ENCODE measurements at places on chromosomes 1 and 21.

DNA sequence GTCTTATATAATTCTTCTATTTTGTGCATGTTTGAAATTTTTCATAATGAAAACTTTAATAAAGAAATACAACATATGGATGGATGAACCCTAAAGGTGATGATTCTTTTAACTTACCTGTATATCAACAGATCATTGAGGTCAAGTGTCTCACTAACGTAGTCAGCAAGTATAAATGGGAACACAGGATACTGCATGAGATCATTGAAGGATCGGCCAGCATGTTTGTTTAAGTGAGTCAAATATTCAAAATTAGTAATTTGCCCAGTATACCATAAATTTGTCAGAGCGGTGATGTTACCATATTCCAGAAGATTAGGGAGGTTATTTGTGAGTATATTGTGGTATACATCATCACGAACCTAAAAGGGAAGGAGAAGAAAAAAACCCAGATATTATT, 71.0 kb upstream of the GNG4 start:
- no peak for DNase-seq

DNA sequence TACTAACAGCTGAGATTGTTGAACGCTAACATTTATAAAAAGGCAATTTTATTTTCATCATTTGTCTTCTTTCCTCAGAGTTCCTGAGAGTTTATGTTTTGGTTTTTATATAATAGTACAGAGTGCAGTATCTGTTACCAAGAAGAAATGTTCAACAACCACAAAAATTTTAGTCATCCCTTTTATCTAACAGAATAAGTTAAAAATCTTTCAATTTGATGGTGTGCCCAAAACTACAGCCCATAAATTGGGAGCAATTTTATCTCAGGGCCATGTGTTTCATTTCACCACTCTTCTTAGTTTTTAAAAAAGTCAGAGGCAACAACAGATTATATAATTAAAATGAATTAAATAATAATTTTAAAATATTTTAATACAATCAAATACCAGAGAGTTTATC, 37.1 kb downstream of the NEXN start:
- no peak for DNase-seq

- no peak for DNase-seq
Observed at GRCh38 chr1:91754348-91754747, 131.6 kb downstream of the TGFBR3 start.

- DNase-seq = no peak
Observed at GRCh38 chr1:98981917-98982513, 22.6 kb downstream of the PLPPR5 start.

- no peak for DNase-seq
Observed at GRCh38 chr1:205287076-205287475, 34.5 kb downstream of the NUAK2 start.

DNA sequence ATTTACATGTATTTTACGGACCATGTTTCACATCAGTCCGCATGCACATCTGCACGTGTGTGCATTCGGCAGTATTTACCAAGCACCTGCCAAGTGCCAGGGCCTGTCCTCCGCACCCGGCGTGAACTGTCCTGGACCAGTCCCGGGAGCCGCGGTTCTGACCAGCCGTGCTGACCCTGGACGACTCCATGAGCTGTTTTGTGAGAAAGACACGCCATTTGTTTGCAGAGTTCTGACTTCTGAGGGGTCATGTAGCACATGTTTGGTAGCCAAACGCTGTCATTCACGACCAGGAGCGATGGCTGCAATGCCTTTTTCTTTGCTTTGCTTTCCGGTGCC, 3.3 kb upstream of the OLIG2 start:
- DNase-seq = no peak

GRCh38 chr1:30904191-30904961, 4.2 kb downstream of the SDC3 start:
- no peak for DNase-seq

DNA sequence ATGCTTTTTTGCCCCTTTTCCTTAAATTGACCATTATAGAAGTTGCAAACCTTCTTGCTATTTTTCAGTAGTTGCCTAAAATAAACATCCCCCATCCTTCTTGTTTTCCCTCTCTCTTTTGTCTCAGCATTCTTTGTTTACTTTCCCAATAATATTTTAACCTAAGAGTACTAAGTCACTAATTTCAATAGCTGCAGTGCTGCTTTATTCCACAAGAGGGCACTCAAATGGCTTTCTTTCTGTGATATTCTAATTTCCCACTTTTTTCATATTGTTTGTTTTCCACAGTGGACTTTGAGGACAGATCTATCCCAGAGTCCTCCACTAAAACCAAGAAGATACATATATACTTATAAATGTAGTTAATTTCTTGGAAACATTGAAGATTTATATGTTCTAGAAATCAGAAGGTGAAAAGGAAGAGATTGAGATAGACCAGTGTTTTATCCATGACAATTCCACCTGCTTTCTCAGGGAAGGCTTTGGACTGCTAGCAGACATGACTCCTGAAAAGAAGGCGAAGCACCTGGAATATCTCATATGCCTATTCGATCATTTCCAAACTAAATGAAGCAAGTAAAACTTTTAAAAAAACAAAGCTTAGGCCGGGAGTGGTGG, 104.8 kb upstream of the GRIK1 start:
- peak; percentile 19 for DNase-seq

- DNase-seq = no peak
Observed at GRCh38 chr1:86750076-86750475, 45.7 kb downstream of the SH3GLB1 start.

DNA sequence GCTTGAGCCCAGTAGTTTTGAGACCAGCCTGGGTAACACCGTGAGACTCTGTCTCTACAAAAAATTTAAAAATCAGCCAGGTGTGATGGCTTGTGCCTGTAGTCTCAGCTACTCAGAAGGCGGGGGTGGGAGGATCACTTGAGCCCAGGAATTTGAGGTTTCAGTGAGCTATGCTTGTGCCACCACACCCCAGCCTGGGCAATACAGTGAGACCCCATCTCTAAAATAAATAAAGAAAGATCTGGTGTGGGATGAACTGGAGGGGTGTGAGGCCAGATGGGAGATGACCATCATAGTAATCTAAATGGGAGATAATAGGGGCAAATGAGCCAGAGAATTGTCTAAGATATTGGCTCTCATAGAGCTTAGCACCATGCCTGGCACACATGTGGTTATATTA, 60.1 kb upstream of the TRABD2B start:
- DNase-seq = no peak

- DNase-seq = no peak
Observed at GRCh38 chr1:158323866-158324265, 7.5 kb downstream of the CD1B start.

- DNase-seq = no peak
Observed at GRCh38 chr1:28365864-28366263, 3.7 kb upstream of the PHACTR4 start.

DNA sequence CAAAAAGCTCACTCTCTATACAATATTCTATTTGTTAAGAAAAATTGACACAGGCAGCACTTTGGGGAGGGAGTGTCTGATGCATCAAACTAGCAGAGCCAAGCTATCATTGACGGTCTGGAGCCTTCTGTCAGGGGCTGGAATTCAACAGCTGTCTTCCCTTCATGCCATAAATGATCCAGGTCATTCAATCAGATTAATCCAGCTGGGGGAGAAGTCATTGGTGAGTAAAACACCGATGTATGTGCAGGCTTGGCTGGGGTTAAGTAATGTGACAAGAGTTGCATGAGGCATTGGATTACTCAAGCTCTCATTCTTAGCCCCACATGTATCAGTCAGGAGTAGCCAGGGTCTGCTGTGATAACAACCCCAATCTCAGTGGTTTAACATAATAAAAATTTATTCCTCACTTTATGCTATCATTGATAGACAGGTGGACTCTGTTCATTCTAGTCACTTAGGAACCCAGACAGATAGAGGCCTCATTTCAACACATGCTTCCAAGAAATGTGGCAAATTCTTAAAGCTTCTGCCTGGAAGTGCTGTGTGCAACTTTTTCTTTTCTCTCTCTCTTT, 118.1 kb upstream of the GADD45A start:
- DNase-seq = no peak

- DNase-seq = no peak
Observed at GRCh38 chr1:239126884-239127283, 259.5 kb upstream of the CHRM3 start.

- DNase-seq = no peak
Observed at GRCh38 chr1:210516092-210516656, 187.5 kb downstream of the HHAT start.

- DNase-seq = no peak
Observed at GRCh38 chr1:66282343-66282852, 251.6 kb upstream of the SGIP1 start.

DNA sequence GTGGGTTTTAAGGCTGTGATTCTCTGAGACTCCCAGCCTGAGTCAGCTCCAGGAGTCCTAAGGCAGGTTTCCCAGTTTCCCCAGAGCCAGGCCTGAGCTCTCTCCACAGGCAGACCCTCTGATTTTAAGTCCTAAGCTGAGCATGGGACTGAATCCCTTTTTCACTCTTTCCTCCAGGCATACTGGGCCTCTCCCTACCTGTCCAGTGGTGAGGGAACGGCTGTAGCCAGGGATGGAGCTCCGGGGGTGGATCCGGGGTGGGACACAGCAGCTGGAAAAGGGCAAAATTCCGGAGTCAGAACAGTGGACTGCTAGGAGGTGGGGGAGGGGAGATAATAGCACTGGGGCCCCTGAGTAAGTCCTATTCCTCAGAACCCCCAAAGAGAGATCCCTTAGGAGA, 30.0 kb downstream of the DLGAP3 start:
- no peak for DNase-seq

DNA sequence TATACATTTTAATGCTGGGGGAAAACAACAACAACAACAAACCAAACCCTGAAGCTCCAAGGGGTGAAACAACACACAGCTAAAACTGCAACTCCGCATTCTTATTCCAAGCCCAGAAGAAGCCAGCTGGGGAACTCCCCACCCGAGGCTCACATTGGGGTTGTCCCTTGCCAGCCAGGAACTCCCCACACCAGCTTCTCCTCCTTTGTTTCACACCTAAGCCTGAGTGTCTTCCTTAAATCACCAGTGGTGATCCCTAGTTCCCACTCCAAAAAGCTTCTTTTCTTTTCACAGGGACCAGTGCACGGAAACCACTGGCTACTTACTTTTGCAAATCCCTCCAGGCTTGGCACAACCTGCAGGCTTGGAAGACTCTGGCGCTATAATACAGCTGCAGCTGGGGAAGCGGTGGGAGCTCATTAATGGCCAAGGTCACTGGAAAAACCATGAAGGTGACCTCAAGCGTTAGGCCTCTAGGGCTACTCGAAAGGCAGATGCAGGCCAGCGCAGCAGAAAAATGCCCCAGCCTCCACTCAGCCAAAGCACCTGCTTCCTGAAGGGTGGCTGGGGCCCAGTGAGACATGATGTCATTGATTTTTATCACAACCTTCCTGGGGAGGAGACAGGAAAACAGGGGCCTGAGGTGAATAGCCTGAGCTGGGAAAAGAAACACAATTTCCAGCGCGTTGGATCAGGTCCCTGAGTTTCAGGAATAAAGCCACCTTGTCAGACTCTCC, 40.1 kb downstream of the TLR5 start:
- no peak for DNase-seq
